ENCODE measurements at places on chromosomes 16 and 17.
A peak's percentile ranks its signal among the peaks of the same experiment; 100 is the strongest.

- DNase-seq, result peak; percentile 41
These were observed at the start of gene SLC16A11 for GRCh38 chr17:7043497-7044198. SLC16A11 (minus strand) TSS chr17:7044092; CDS start chr17:7043513, 579 bp downstream.

DNA sequence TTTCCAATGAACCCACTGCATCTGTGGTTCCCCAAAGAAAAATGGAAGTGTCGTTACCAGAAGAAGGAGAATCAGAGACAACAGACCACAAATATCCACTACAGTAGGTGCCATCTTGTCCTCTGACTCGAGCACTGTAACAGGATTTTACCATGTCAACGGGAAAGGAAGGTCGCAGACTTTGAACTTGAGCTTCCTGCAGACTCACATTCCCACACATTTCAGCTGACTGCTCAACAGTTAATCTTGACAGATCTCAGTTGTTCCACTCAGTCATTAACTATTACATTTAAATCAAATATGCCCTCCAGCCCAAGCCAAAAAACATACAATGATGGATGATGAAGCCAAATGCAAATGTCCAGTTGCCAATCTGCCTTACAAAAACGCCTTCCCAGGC lies 37.0 kb downstream of the GAS7 start:
- DNase-seq, result no peak

DNA sequence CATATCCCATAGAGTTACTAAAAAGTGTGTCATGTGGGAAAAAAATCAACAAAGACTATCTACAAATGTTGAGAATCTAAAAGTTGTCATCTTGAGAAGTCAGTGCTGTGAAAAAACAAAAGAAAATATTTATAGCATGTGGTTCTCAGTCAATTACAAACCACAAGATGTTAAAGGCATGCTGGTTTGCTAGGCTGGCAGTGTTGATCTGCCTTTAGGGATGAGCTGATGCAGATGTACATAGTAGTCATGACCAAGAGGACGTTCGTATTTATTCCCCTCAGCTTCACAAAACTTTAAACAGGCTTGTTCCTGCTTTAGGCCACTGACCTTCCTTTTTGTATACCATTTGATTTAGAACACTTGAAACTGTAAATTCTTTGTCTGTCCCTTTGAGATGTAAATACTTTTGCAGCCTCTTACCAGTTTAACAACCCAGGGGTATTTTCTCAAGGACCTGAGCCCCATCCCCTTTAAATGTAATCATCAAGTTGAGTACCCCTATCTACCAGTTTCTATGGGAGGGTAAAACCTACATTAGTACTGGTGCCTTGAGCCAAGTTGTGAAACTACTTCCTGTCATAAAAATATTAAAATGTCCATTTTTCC lies 446.6 kb downstream of the KCNJ18 start:
- DNase-seq, result no peak

DNA sequence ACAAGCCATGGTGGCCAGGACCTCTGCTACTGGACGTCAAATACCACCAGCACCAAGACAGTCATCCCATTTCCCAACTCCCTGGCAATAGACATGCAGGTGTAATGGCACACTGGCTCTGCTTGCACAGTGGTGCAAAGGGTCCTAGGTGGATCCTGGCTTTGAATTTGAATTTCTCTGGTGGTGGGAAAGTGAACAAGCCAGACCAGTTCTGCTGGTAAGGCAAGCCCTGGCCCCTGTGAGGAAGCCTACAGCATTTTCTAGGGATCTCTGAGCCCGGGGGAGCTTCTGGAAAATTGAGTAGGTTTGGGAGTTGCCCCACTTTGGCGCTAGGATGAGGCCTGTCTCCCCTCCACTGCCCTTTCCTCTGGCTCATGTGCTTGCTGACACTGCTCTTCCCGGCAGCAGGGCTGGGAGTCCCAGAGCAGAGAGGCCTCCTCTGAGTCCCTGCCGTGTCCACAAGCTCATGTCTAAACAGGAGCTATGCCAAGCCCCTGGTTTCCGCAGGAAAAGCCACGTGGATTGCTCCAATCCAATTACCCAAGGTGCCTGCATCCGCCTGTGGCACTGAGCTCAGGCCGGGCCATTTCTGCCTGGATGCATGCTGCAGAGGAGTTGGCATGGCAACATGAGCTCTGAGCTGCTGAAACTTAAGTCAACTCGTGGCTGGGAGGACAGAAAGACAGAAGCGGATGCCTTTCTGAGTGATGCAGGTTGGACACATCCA lies 67.0 kb downstream of the PRMT7 start:
- DNase-seq, result no peak

GRCh38 chr16:15855704-15856003 lies 1.2 kb downstream of the MYH11 start:
- DNase-seq, result no peak

- no peak for DNase-seq
These were observed 8.5 kb downstream of the ST6GALNAC1 start for GRCh38 chr17:76635039-76635438.

- DNase-seq, result no peak
These were observed 13.1 kb downstream of the ZC3H7A start for GRCh38 chr16:11784038-11784369.

DNA sequence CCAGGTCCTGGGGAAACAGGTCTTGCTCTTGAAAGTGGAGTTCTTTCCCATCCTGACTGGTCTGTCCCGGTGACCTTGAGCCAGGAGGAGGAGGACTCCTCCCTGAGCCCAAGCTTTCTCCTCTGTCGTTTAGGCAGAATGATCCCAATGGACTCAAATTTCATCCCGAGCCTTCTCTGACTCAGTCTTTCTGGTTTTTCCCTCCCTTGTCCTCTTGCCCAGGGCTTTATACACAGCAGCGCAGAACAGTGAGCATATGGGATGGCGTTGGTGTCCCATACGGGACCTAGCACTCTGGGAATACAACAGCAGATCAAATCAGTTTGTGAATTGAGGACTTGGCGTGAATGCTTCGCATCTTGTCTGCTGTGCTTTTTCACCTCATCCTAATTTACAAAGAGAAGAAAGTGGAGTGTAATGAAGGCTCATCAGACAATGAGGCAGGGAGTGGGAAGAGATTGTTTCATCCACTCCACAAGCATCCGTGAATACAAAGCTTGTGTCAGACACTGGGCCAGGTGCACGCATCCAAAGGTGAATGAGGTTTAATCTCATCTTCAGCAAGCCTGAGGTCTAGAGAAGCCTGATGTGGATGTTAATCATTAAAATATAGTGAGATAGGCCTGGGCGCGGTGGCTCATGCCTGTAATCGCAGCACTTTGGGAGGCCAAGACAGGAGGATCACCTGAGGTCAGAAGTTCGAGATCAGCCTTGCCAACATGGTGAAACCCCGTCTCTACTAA lies 1.1 kb upstream of the XYLT1 start:
- no peak for DNase-seq

- no peak for DNase-seq
These were observed 17.5 kb downstream of the EMC8 start for GRCh38 chr16:85781695-85782370.
